ENCODE measurements at places on chromosomes 12 and 14.

DNA sequence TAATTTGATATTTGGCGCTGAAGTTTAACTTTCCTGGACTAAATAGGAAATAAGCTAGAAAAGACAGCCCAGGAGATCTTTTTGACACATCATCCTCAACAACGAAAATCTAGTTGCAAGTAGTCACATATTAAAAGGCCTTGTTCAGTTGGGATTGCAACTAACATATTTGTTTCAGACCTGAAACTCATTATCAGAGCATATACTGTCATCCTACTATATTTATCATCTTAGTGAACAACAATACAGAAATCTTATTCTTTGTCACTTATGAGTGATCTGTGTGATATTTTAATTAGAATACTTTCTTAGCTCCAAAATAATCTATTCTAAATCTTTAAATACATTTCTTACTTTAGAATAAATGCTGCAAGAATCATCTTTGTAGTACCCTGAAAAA is 72.1 kb downstream of the ELK3 start:
- no peak for DNase-seq

- no peak for DNase-seq
These were observed 17.2 kb downstream of the PPFIBP1 start for GRCh38 chr12:27541031-27541719.

DNA sequence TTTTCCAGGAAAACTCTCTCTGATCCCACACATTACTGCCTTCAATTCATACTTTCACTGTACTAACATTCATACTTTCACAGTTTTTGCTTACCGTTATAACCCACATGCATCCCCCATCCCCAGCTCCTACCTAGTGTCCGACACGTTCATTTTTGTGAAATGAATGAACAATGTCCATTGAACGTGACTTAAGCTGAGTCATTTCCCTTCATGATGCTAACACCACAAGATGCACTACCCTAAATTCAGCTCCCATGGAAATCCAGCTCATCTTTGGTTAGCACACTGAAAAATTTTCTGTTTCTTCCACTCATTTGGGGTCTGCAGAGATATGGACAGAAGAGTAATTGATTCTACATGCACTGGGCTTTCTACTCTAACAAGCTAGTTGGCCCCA is 84.7 kb downstream of the GALNT4 start:
- DNase-seq: no peak

- DNase-seq: peak; percentile 8
These were observed 57.7 kb downstream of the MAX start for GRCh38 chr14:65044596-65044959.

DNA sequence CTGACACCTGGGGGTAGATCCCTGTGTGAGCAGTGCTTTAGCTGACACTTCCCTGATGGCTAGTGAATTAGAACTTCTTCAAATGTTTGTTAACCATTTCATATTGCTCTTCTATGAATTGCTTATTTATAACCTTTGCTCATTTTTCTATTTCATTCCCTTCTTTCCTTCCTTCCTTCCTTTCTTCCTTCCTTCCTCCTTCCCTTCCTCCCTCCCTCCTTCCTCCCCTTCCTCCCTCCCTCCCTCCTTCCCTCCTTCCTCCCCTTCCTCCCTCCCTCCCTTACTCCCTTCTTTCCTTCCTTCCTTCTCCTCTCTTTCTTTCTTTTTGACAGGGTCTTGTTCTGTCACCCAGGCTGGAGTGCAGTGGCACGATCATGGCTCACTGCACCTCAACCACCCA is 23.3 kb upstream of the CEP170B start:
- no peak for DNase-seq

- DNase-seq: no peak
These were observed 24.1 kb upstream of the PAPOLA start for GRCh38 chr14:96478119-96478518.

DNA sequence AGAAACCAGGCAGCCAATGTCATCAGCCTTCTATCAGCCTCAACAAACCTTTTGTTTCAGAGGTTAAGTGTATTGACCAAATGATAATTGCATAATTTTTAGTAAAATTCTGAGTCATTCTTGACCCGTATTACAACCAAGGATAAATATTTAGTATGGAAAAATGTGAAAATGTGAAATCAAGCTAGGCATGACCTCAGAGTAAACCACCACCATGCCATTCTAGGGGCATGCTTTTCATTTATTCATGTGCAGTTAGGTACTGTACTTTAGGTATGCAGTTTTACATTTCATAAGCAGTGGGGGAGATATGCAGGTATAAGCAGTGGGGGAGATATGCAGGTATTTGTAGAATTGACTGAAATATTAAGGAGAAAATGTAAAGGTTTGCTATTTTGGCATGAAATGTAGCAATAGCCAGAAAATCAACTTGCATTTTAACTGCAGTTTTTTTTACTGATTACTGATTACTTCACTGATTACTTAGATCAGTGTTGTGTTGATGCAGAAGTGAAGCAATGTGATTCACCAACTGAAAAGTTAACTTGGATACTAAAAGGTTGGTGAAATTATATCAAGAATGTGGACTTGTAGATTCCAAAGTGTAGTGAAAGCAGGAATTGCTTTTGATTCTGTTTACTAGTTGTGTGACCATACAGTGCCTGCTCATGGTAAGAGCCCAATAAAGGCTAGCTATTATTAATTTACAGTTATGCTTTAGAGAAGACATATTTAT is 184.2 kb downstream of the ESR2 start:
- no peak for DNase-seq

- DNase-seq: no peak
These were observed 72.5 kb upstream of the ATP2B1 start for GRCh38 chr12:89781156-89781555.

DNA sequence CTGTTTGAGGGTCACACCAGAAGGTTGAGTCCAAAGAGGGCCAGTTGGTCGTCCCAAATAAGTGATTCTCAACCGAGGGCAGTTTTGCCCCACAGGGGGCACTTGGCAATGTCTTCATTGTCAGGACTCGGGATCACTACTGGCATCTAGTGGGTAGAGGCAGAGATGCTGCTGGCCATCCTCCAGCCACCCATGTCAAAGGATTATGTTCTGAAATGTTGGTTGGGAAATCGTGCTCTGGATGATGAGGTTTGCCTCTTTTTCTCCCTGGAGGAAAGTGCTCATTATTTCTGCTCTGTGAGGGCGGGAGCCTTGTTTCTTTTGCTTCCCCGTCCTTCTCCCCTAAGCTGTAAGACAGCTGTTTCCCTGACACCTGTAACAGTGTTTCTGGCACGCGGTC is 3.6 kb downstream of the ZNF839 start:
- peak; percentile 43 for DNase-seq

DNA sequence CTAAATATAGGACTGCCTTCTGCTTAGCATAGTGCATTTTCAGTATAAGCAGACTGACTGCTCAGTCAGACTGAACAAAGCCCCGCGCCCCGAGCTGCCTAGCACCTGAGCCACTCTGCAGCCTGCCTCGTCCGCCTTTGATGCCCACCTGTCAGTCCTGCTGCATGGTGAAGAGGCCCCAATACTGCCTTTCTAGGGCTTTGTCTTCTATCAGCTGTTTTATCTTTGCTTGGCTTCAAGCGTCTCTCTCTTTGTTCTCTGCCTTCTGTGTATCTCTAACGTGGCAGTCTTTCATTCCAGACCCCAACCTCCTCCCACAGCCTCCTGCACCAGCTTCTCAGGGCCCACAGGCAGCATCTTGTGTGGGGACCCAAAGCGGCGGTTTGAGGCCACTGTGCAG is 1001.0 kb downstream of the VRK1 start:
- no peak for DNase-seq

- DNase-seq: no peak
These were observed 152.5 kb upstream of the PLEKHG7 start for GRCh38 chr12:92550254-92550653.

GRCh38 chr12:21485998-21486397 is 15.4 kb downstream of the RECQL start:
- DNase-seq: no peak

DNA sequence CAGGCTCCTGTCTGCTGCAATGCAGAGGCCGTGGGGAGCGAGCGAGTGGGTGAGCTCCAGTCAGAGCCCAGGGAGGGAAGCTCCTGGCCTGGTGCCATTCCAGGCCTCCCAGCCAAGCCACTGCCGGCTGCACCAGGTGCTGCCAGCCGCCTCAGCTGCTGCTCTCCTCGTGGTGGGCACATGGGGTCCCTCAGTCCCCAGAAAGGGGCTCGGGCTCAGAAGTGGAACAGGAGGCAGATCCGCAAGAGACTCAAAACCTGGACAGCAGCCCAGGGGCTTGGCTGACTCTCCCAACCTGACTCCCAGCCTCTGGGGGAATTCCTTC is 2.4 kb downstream of the ABCB9 start:
- DNase-seq: no peak

GRCh38 chr12:12506496-12506890 is 56.2 kb downstream of the DUSP16 start:
- DNase-seq: no peak

GRCh38 chr12:31444736-31445135 is 118.8 kb upstream of the SINHCAF start:
- DNase-seq: no peak

GRCh38 chr14:105177082-105177481 is 4.0 kb downstream of the NUDT14 start:
- no peak for DNase-seq

- DNase-seq: peak; percentile 28
These were observed 158.4 kb downstream of the KLHL28 start for GRCh38 chr14:44803239-44803905.

GRCh38 chr12:83322809-83323208 is 636.1 kb downstream of the TMTC2 start:
- no peak for DNase-seq

GRCh38 chr12:124332058-124332672 is 37.3 kb downstream of the RFLNA start:
- DNase-seq: no peak

Data from CD4-positive, alpha-beta T cell treated with Interleukin-10 for 1 hour (primary cell).